ENCODE measurements at places on chromosomes 6 and 20.

- DNase-seq = no peak
Measured at GRCh38 chr6:79909517-79909916, 37.8 kb downstream of the ELOVL4 start.

DNA sequence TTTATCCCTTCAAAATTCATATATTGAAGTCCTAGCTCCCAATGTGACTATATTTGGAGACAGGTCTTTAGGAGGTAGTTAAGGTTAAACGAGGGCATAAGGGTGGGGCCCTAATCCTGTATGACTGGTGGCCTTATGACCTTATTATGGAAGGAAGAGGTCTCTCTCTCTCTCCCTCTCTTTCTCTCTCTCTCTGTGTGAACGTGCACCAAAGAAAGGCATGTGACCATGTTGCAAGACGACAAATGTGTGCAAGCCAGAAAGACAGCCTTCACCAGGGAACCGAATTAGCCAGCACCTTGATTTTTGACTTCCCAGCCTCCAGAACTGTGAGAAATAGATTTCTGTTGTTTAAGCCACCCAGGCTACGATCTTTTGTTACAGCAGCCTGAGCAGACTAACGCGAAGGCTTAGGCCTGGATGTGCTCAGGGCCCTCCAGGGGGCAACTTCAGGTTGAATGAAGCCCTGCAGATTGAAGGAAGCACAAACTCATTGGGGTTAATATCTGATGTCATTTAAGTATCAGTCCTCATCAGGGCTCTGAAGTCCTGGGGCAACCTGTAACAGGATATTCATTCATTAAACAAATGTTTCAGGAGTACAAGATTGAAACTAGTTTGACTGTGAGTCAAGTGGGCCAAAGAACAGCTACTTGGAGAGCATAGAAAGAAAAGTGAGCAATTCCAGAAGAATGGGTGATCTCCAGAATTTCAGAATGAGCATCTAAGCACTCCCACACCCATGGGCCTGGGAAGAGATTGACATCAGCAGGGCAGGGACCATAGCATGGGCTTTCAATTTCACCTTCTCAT lies 157.4 kb upstream of the TNFAIP3 start:
- DNase-seq = peak; percentile 23

DNA sequence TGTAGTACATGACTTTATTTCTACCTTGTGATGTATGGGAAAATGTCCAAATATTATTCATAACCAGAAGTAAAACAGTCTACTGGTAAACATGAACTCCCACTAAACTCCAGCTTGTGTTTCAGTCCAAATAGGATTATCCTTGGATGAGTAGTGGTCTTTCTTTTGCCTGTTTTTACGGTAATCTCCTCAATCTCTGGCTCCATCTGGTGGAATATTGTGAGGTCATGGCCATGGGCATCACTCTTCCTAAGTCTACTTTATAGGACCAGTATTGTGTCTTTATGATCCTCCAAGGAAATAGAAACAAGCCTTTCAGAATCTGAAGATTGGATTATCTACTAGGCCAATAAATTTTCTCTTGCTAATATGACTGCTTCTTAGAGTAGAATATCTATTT lies 505.0 kb downstream of the BMP2 start:
- DNase-seq = no peak

DNA sequence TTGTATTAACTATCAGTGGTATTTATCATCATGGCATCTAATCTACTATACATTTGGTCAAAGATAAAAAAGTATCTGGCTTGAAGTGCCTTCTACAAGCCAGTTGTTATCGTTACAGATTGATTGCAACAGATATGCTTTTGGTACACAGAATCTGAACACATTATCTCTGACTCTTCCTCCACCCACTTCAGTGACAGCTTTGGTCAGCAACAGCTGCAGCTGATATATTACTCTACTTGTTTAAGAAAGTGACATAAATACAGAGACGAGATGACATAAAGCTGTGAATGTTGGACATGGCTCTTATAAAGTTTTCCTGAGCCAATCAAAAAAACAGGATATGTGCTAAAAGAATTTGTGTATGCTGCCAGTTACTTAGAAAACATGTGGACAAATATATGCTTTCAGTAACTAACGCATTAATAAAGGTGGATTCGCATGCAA lies 77.6 kb downstream of the HIVEP2 start:
- peak; percentile 21 for DNase-seq

- no peak for DNase-seq
Measured at GRCh38 chr20:53202777-53203176, 230.6 kb downstream of the TSHZ2 start.

DNA sequence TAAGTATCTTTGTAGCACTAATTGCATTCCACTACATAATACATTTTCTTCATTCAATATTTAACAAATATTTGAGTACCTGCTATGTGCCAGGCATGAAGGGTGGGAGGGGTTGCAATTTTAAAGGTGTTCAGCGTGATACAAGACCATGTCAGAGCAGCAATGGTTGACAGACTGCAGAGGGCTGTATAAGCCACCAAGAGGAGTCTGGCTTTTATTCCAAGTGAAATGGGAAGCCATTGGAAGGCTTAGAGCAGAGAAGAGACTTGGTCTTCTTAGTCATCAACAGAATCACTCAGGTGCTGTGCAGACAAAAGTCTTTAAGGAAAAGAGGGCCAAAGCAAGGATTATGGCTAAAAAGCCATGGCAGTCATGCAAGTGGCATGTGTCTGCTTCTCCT lies 360.8 kb upstream of the ARID1B start:
- DNase-seq = no peak

DNA sequence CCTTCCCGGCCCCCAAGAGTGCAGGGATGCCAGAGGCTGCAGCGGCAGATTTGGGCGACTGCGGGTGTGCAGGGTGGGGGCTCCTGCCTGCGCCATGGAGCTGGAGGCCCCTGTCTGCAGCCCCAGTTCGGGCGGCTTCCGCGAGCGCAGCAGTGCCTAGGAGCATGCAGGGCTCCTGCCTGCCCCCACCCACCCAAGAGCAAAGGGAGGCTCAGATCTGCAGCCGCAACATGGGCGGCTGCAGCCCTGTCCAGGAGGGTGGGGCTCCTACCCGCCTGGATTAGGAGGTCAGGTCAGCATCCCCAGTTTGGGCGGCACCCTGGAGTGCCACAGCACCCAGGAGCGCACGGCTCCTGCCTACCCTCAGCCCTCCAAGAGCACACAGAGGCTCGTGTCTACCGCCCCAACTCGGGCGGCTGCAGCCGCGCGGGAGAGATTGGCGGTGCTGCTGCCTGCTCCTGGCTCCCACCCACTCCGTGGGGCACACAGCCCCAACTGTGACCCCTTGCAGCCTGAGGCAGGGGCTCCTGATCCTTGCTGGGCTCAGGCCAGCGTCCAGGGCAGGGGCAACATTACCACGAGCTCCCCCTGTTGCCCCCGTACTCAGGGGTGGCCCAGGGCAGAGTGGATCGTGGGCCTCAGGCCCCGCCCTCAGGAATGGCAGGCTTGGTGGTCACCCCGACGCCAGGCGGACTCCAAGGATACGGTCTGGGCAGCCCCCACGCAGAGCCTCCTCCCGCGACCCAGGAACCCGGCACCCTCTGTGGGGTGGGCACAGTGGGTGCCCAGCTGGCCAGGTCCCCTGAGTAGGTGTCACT lies 55.5 kb upstream of the UNC93A start:
- DNase-seq = no peak

GRCh38 chr6:33634946-33635345 lies 13.8 kb downstream of the ITPR3 start:
- DNase-seq = no peak

GRCh38 chr6:40407239-40407638 lies 179.9 kb downstream of the LRFN2 start:
- DNase-seq = no peak

DNA sequence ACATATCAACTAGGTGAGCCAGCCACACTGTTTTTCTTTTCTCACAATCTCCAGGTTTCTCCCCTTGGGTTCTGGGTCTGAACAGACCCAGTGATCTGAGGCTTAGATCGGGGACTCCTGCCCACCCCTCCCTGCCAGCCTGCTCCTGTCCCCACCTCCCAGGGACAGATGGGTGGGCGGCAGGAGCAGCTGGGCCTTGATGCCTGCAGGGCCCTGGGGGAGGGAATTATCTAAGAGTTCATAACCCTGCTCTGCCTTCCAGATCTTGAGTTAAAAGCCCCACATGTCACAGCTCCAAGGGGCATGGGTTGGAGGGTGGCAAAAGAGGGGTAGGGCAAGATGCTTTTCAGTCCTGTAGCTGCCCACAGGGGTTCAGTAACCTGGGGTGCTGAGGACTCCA lies 5.2 kb upstream of the XKR7 start:
- DNase-seq = no peak

GRCh38 chr6:132020138-132020581 lies 69.0 kb upstream of the CCN2 start:
- no peak for DNase-seq

GRCh38 chr6:142857796-142858555 lies 87.0 kb downstream of the HIVEP2 start:
- DNase-seq = no peak

- DNase-seq = peak; percentile 8
Measured at GRCh38 chr20:35200267-35200666, 26.2 kb upstream of the MMP24 start.

DNA sequence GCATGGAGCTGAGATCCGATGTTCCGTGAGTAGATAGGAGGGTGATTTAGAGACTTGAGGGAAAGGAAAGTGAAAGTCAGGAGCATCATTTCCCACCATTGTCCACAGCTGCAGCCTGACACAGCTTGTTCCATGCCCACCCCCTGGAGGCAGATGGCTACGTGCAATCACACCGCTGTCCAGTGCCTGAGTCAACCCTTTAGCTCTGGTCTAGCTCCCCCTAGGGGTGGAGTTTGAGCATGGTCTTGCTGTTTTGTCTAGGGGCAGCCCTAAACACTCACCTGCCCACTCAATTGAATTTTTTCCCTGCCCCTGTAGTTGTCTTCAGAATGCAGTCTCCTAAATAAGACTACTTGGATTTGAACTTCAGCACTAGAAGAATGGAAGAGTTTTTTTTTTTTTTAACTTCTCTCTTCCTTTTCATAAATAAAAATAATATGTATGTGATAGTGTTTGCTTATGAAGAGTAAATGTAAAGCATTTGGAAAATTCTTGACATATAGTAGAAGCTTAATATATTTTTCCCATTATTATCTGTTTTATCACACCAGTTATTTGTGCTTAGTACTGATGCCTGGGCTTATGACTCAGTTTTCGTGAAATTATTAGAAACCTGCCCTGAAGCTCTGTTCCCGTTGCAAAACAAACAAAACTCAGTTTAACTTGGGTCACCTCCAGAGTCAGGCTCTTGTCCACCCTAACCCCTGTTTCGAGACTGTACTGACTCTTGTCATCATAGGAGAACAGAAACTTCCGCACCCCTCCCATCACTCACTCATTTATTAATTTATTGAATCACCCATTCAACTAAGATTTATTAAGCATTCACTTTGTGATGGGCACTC lies 814.8 kb downstream of the MAFB start:
- peak; percentile 81 for DNase-seq

GRCh38 chr6:150897400-150897943 lies 32.0 kb downstream of the MTHFD1L start:
- DNase-seq = no peak

DNA sequence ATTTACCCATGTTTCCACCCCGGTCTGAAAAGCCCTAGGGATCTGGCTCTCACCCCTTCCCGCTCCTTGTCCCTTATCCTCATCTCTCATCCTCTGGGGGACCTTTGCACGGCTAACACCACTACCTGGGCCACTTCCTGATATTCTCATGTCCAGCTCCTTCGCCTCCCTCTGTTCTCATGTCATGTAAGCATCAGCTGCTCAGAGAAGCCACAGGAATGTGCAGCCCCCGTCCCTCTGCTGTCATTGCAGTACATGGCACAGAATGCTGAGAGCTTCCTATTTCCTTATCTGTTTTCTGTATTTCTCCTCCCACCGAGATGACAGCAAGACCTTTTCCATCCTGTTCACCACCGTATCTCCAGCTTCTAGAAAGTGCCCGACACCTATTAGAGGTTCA lies 102.4 kb downstream of the MTHFD1L start:
- no peak for DNase-seq

GRCh38 chr20:40643891-40644290 lies 45.1 kb downstream of the MAFB start:
- DNase-seq = no peak

- DNase-seq = no peak
Measured at GRCh38 chr20:17946040-17946439, 22.6 kb downstream of the SNX5 start.

DNA sequence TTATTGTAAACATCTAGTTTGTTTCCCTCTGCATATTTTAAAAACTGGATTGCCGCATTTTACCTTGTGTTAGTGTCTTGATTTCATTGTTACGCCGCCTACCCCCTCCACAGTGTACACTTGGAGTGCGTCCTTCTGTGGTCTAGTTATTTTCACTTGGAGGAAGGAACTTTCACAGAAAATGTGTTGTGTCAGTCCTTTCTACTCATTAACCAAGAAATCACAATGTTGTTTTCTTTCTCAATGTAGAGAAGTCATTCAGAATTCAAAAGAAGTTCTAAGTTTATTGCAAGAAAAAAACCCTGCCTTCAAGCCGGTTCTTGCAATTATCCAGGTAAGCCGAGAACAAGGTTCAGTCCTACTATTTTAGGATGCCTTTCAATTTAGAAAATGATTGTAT lies 10.3 kb downstream of the MTHFD1L start:
- no peak for DNase-seq

DNA sequence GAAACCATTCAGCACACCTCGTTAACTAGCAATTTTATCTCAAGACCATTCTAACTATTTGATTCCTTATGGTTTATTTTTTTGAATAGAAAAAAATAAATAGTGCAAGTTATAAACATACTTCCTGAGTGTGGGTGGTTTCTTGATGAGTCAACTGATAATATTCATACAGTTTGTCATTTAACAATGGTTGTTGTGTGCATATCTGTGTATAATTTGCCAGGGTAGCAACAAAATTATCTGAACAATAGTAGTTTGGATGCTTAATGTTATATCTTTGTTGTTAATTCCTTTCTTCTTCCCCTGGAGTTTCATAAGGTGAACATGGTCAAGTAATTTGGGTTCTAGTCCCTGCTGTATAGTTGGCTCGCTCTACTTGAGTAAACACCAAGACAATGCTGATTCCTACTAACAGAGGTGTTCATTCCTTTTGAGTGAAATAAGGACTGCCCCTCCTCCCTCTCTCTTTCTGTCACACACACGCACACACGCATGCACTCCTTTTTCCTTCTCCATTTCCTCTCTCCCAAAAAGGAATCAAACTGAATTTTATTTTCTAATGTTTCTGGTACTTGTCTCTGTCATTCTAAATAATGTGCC lies 938.1 kb upstream of the EPHA7 start:
- DNase-seq = no peak

GRCh38 chr20:42949950-42950349 lies 239.8 kb downstream of the PTPRT start:
- no peak for DNase-seq

DNA sequence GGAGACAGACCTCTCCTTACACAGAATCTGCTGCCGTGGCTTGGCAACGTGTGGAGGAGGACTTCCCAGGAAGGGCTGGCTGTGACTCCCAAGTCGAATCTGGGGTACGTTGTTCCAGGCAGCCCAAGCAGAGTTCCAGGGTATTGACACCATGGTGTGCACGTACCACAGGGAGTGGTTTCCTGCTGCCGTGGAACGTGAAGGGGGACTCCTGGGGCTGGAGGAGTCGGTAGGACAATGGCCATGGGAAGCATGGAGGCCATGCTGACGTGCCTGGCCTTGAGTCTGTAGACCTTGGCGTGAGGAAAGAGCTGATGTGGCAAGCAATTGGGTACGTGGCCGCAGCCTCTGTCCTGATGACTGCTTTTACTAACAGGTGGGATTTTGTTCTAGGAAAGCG lies 119.3 kb downstream of the TULP4 start:
- DNase-seq = no peak

Measured in fibroblast of the conjunctiva (primary cell).